SJCRH30 (cell line): ENCODE measurements at places on chromosomes 12 and 14.
A peak's percentile ranks its signal among the peaks of the same experiment; 100 is the strongest.

DNA sequence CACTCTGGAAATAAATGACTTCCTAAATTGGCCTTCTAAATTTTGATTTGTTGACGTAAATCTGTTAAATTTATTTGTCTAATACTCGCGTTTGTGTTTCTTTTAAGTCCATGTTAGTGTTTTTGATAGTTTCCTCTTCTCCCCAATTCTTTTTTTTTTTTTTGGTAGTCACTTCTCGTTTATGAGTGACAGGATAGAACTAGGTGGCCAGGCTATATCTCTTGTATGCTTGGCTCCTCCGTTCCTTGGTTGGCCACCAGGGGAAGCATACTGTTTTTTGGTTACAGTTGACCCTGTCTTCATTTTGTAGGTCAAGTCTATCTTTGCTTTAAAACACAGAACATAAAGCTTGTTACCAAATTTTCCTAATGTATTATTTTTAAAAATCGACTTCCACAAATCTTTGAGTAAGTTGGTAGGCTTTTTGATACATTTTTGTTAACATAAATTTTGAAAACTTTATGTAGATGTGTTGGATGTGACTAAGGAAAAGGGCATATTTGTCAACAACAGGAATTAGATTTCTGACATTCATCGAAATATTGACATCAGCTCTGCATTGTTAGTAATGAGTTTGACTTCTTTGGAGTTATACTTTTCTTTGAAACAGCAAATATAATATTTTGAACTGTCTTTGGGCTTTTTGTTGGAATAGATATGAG is 2.2 kb downstream of the RCOR1 start:
- DNase-seq, result peak; percentile 60

DNA sequence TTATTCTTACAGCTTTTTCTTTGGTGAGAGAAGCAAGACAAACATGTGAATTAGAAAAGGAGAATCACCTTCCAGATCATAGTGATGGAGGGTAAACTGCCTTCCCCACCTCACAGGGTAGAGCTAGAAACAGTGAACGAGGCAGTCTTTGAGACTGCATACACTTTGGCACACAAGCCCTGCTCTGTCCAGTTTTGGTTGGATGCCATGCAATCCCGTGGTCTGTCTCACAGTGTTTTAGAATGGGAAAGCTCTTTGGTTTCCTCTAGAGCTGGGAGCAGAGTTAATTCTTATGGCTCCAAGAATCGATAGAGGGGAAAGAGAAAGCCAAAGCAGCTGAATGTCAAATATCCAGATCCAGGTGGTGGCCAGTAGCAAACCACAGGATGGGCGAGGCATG is 21.9 kb downstream of the TDP1 start:
- DNase-seq, result no peak

- DNase-seq, result no peak
Observed at GRCh38 chr12:62372825-62373224, 93.8 kb upstream of the MON2 start.

DNA sequence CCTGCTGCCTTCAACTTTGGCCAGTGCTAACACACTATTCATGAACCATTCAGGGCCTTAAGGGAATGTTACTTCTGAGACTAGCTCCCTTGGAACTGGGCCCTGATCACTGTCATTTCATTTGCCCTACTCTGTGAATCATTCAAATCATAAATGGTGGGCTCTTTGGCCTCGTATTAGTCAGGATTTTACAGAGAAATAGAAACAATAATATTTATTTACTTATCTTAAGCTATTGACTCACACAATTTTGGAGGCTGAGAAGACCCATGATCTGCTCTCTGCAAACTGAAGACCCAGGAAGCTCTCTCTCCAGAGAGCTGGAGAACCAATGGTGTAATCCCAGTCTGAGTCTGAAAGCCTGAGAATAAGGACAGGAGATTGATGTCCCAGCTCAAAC is 398.5 kb downstream of the LRIG3 start:
- DNase-seq, result no peak

DNA sequence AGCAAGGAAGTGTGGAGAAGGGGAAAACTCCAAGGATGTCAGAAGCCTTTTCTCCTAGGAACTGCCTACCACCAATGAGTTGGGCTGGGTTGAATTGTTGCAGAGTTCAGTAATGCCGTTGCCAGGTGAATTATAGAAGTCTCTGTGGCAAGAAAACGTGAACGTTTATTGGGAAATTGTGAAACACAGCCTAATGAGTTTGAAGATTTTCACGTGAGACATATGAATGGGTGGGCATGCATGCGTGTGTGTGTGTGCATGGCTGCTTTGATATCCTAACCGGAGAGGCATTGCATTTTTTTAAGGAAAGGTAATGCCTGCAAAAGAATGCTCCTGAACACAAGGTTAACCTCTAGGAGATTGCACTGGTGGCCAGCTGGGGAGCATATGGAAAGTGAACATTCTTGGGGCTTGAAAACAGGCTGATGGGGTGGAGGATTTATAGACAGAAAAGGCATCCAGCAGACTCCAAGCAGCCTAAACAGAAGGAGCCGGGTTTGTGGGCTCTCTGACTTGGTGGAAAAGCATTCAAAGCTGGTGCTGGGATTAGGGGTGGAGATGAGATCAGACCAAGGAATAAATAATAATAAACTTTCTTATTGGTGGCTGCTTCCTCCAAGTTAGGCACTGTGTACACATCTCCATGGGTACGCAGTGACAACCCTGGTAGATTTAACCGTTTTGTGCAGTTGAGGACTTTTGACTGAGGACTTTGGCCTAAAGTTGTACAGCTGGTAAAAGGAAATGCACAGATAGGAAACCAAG is 67.8 kb downstream of the NTF3 start:
- DNase-seq, result no peak

GRCh38 chr14:104450811-104451401 is 128.7 kb upstream of the C14orf180 start:
- DNase-seq, result no peak

DNA sequence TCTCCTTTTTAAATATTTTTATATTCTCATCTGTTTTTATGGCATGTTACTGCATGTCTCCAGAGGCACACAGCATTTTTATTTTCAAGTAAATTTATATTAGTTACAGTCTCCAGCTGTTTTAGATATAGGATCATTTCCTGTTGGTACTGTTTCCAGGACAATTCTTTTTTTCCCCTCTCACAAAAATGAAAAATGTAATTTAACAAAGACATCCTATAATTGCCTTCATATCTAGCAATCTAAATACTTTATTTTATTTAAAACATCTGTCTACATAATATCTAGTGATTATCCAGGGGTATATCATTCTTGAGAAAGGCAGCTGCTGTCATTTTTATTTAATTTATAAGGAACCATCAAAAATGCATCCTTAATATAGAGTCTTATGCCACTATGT is 272.4 kb upstream of the NPAS3 start:
- DNase-seq, result no peak

DNA sequence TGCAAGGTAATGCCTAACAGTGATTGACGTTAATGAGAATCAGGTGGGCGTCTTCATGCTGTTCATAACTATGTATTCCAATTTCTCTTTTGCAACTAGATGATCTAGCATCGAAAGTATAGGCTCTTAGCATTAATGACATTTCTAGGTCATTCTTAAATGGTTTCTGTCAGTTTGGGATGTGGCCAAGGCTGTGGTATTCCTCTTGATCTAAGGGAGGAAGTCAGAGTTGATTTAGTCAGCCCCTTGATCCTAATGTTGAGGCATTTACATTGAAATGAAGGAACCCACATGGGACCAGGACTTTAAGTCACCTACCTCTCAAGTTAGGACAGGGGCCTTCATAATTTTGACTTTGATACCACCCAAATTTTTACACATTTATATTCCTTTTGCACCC is 448.1 kb downstream of the NPAS3 start:
- no peak for DNase-seq

DNA sequence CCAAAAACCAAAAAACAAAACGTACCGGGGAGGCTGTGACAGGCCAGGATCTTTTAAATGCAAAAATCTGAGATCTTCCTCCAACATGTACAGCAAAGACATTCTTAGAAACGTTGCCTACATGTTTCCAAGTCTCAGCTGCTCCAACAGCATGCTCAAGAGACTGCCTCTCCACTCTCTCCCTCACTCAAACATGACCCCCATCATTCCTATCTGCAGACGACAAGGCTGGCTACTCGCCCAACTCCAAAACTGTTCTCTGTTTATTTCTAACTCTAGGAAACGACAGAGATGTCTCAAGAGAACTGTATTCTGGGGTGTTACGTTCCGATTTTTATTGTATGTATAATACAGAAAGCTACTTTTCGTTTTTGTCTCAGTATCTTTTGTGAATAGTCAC is 57.5 kb upstream of the TMCC3 start:
- DNase-seq, result no peak

- no peak for DNase-seq
Observed at GRCh38 chr14:79534703-79535353, 676.5 kb downstream of the DIO2 start.

- no peak for DNase-seq
Observed at GRCh38 chr12:11673666-11674461, 24.4 kb downstream of the ETV6 start.

DNA sequence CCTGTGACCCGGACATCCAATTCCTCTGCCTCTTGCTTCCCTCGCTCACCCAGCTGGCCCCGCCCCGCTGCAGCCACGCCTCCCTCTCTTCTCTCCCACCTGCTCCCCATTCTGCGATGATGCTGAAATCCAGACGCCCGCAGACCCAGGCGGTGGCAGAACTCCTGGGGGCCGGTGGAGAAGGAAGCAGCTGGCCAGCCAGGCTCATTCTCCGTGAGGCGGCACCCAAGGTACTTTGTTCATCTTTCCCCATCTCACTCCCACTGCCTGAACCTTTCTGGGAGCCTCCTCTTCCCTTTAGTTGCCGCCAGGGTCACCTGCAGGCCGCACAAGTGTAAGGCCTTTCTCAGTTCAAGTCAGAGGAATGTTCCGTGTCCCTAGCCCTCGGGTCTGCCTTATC is 35.7 kb downstream of the FOXN4 start:
- DNase-seq, result peak; percentile 16

GRCh38 chr14:104610749-104611310 is 6.3 kb upstream of the TMEM179 start:
- DNase-seq, result no peak

DNA sequence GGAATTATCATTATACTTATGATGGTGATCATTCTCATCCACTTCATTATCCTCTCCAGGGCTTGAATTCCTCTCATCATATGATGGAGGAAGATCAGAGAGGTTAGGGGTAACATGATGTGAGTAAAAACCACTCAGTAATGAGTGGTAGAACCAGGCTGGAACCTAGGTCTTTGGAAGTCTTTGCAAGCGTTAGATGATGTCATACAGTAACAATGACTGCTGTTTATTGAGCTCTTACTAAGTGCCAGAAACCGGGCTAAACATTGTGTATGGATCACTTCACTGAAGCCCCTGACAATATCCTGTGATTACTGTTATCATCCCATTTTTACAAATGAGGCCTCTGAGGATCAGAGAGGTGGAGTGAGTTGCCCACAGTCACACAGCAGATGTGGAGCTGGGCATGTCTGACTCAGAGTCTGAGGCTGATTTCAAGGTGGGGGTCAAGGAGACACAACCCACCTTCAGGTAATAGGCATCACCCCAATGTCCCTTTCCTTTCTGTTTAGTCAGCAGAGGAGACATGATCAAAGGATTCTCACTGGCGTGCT is 19.5 kb downstream of the WSCD2 start:
- no peak for DNase-seq

DNA sequence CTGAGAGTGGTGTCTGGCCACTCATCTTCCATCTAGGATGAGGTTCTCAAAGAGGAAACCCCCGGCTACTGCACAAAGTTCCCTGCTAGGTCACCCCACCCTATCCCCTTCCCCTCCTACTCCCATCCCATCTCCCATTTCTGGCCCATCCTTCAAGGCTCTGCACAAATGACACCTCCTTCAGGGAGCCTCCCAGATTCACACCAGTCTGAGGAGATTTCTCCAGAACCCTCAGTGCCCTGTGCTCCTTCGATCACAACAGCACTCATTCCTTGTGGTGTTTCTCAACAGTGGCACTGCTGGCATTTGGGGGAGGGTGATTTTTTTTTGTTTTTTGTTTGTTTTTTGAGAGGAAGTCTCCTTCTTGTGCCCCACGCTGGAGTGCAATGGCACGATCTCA is 2.9 kb downstream of the CAMKK2 start:
- DNase-seq, result no peak

GRCh38 chr12:108722992-108723766 is 8.1 kb downstream of the CORO1C start:
- DNase-seq, result no peak

DNA sequence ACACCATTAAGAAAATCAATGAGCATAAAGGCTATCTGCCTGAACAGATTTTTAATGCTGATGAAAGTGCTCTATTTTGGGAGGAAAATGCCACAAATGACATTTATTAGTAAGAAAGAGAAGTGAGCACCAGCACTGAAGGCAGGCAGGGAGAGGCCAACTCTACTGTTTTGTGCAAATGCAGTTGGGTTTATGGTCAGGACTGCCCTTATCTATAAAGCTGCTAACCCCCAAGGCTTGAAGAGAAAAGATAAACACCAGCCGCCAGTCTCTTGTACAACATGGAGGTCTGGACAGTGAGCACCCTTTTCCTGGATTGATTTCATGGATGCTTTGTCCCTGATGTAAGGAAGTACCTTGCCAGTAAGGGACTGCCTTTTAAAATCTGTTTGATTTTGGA is 246.8 kb upstream of the SFSWAP start:
- no peak for DNase-seq

- no peak for DNase-seq
Observed at GRCh38 chr14:33978892-33979612, 28.2 kb upstream of the EGLN3 start.

- no peak for DNase-seq
Observed at GRCh38 chr14:70011098-70011497, 131.9 kb downstream of the SMOC1 start.

- DNase-seq, result no peak
Observed at GRCh38 chr12:1876086-1876485, 42.4 kb downstream of the CACNA2D4 start.

- DNase-seq, result no peak
Observed at GRCh38 chr12:120249875-120250795, 15.4 kb downstream of the PXN start.

GRCh38 chr14:78074561-78074960 is 95.6 kb upstream of the NRXN3 start:
- DNase-seq, result no peak

DNA sequence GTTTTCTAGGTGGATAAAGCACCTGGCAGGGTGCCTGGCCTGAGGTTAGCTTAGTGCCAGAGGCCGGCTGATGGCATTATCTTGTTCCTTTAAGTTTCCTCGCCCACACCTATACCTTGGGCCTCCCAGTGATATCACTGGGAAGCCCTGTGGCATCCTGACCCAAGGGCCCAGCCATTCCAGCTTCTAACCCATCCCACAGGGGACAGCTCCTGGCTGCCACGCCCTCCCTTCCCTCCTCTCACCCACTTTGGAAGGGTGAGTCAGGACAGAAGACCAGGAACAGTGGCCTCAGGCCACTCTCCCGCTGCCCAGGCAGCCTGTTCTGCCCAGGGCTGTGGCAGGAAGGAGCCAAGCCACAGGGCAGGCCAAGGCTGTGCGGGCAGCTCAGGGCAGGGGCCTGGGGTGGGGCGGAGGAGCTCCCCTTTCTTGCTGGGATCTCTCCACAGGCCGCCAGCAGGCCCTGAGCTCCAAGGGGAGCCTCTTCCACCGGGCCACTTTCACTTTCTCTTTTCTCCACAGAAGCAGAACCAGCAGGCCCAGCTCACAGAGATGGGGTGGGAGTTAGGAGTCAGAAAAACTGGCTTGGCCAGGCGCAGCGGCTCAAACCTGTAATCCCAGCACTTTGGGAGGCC is 75.1 kb downstream of the IRF2BPL start:
- no peak for DNase-seq
